Activated CD4-positive, alpha-beta T cell treated with anti-CD3 and anti-CD28 coated beads, Interleukin-2, amount 10 ng/mL, durations not matched to agents 24 days and 14 days (primary cell): ENCODE measurements at places on chromosomes 2 and 18. TPM values are rescaled to one million over a fixed set of nuclear protein-coding genes. Genes with fewer than 3 reads are reported as not detected.

Gene SPOPL
- total RNA-seq = 19.6 and 20.7 TPM in 2 replicates

GRCh38 chr2:9093324-9093723 lies 89.8 kb upstream of the MBOAT2 start:
- H3K4me1 ChIP-seq = no peaks in the 10 kb centered on the region
- no peak overlapping the region for H3K27ac ChIP-seq
- H3K4me3 ChIP-seq = no peak overlapping the region
- DNase-seq = no peak

DNA sequence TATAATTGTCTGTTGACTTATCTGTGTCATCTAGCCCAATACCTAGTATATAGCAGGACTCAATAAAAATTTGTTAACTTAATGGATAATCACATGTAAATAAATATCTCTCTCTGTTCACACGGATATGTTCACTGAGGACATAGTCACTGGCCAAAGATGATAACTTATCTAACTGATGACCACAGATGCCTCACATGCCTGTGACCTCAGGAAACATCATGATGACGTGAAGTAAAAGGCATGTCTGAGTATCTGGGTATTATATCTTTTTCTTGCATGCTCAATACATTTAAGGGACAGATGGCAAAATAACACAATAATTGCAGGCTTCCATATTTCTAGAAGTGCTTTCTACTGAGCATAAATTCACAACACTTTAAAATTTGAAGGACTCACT lies 41.4 kb upstream of the PARD3B start:
- H3K4me3 ChIP-seq = no peak overlapping the region
- no peaks in the 10 kb centered on the region for H3K36me3 ChIP-seq
- no peak for DNase-seq
- no peak overlapping the region for H3K27ac ChIP-seq
- peaks cover 2% of the 10 kb centered on the region for H3K27me3 ChIP-seq
- no peaks in the 10 kb centered on the region for H3K4me1 ChIP-seq

DNA sequence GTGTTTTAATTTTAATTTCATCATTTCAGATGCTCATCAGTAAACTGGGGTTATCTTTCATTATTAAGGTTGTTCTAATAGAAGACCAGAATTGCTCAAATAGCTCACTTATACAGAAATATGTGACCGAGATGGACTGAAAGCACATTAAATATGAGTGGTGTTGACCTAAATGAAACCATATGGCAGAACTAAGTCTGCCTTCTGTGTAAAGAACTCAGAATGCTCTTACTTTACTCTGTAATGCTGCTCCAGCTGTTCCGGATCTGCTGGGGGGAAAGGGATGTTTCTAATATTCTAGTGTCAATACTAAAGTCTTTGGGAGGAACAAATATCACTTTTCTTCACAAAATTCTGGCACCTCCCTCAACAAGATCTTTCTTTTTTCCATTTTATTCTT lies 131.0 kb downstream of the DPP4 start:
- no peak overlapping the region for H3K27ac ChIP-seq
- DNase-seq = no peak
- H3K36me3 ChIP-seq = no peaks in the 10 kb centered on the region
- H3K27me3 ChIP-seq = peaks cover 23% of the 10 kb centered on the region
- H3K4me1 ChIP-seq = peaks cover 17% of the 10 kb centered on the region
